ENCODE measurements at places on chromosomes 5 and 9.

- peak; percentile 65 for DNase-seq
Measured at GRCh38 chr9:113602126-113603047, 138.9 kb downstream of the RGS3 start.

DNA sequence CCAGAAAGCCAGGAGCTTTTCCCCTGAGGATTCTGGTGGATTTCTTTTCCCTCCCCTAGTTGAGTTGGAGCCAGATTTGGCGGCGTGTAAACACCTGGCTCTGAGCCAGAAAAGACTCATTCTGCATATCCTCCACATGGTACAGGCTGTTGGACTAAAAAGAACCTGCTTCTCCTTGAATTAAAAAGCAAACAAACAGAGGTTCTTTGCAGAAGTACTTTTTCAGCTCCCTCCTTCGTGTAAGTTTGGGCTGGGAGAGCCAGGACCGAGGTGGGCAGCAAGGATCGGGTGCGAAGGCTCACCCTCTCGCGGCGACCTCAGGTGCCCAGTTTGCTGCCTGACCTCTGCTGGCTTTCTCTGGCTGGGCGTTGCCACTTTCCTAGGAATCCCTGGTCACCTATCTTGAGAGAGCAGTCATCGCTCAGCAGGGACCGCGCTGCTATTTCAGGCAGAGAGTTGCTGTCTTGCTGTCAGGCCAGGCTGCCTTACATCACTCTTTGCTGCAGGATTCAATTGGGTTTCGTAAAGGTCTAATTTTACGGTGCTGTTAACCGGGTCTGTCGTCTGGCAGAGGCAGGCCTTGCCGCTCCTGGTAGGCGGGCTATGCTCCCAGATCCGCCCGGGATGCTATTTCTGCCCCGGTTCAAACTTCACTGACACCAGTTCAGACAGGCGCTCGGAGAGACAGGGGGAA, 3.2 kb downstream of the PAPPA start:
- peak; percentile 70 for DNase-seq

- DNase-seq, result no peak
Measured at GRCh38 chr5:56070851-56071465, 76.2 kb upstream of the IL6ST start.

- DNase-seq, result no peak
Measured at GRCh38 chr9:18848657-18849056, 184.4 kb downstream of the SAXO1 start.

GRCh38 chr5:19519448-19519847, 468.6 kb downstream of the CDH18 start:
- no peak for DNase-seq

GRCh38 chr9:4306066-4306776, 6.4 kb upstream of the GLIS3 start:
- no peak for DNase-seq

- no peak for DNase-seq
Measured at GRCh38 chr9:112316258-112316943, 17.0 kb downstream of the PTBP3 start.

DNA sequence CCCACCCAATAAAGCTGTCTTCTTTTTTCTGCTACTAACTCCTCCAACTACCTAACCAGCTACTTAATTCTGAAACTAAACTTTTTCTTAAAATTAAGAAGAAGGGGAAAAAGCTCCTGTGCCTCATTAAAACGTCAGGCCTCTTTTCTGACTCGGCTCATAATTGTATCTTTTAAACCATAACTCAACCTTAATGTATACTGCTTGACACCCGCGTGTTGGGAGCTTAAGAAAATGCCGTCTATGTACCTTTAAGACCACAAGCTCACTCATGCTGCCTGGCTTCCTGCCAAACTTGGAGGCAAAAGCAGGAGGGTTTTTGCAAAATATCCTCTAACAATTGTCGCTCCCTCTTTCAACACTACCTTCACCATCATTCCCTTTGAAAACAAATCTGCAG, 5.0 kb downstream of the EBF1 start:
- no peak for DNase-seq

DNA sequence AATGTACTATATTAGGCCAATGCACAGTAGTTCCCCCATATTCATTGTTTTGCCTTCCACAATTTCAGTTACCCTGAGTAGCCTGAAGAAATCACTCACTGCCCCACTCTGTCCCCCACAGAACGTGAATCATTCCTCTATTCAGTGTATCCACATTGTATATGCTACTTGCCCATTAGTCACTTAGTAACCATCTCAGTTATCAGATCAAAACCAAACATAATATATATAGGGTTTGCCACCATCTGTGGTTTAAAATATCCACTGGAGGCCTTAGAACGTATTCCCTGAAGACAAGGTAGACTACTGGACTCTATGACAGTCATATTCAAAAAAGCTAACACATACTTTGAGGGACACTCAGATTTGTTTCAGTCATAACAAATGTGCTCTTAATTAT, 465.7 kb upstream of the RGMB start:
- no peak for DNase-seq

DNA sequence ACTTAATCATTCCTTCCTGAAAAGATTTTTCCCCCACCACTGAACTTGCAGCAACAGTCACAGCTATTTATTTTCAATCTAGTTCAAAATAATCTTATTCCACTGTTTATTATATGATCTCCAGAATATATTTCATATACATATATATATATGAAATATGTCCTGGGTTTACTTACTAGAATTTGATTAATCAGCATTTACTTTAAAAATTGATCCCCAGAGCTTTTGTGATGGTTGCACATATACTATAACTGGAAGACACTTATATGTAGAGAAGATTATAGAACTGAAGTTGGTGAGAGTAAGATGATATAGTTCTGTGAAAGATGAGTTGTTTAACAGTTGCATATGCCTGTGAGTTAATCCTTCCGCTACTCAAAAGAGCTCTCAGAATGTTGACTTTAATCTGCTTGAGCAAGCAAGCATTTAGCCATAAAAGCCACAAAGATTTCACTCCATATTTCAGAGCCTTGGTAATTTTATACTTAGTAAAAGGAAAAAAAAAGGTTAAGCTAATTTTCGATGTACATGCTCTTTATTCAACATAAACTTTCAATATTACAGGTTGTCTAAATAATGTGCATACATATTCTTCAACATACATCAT, 399.3 kb upstream of the CDH9 start:
- no peak for DNase-seq
